Effector memory CD4-positive, alpha-beta T cell (primary cell): ENCODE measurements at places on chromosomes 6 and 20.

DNA sequence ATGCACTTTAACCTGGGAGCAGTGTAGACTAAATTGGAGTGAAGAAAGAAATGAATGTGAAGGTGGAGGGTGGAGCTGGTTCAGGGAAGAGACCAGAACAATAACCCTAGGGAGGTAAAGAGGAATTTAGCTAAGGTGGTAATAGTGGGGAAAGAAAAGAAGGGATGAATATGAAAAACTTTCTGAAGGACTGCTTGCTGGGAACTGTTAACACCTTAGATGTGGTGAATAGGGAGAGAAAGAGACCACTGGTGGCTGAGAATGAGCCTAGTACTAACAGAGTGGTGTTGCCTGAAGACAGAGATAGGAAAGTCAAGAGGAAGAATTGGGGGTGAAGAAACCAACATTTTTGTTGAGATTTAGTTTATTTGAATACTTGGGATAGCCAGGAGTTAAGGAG, 78.4 kb upstream of the HS3ST5 start:
- no peak for DNase-seq

DNA sequence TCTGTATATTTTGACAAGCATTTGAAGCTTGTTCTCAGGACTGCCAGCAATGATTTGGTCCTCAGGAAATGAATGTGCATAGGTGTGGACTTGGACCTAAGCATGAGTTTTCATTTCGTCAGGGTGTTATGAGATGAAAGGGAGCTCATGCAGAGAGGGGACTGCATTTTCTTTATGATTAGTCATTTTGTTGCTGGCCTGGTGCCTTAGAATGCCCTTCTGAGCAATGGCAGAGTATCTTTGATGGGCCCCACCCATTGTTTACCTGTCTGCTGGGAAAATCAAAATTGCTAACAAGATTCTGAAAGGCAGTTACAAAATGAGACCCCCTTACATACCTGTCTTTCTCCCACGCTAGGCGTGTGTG, 51.5 kb upstream of the MTHFD1L start:
- DNase-seq: no peak

GRCh38 chr6:110581679-110582078, 105.3 kb upstream of the SLC22A16 start:
- DNase-seq: no peak

DNA sequence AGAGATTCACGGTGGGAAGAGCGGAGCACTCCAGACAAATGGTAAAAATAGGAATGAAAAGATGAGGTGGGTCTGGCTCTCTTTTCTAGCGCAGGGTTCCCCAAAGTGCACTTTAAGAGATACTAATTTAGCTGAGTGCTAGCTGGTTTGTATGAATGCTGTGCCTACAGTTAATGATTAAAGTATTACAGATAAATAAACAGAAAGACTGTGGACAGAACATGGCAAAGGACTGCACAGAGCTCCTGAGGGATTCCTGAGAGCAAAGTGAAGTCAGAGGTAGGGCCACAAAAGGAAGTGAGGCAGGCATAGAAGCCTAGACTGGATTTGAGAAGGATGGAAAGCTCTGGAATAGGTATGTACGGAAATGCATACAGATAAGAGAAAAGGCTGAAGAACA, 114.5 kb downstream of the INSM1 start:
- DNase-seq: no peak

GRCh38 chr6:33886673-33887144, 82.9 kb upstream of the MLN start:
- no peak for DNase-seq

- no peak for DNase-seq
Observed at GRCh38 chr6:108951351-108951953, 103.2 kb downstream of the ARMC2 start.

GRCh38 chr20:37343212-37343993, 2.5 kb upstream of the SRC start:
- no peak for DNase-seq
